ENCODE measurements at places on chromosomes 7 and 10.

DNA sequence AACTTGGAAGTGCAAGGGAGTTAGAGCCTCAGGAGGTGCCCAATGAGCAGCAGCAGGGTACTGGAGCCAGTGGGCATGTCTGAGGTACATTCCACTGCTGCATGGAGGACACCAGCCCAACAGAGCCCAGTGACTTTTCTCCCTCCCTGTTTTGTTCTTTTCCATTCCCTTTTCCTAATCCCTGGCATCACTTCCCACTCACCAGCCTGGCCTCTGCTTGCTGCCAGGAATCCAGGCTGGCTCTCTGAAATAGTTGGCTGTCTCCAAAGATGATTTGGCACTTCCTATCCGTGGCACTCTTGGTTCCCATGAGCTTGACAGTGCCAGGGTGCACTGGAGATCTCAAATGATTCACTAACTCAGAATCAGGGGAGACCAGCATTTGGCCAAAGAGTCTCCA, 97.7 kb upstream of the ZPBP start:
- DNase-seq, result no peak

GRCh38 chr7:158239290-158239981, 348.2 kb downstream of the PTPRN2 start:
- DNase-seq, result peak; percentile 98

GRCh38 chr10:11789306-11789705, 33.9 kb upstream of the PROSER2 start:
- no peak for DNase-seq

- no peak for DNase-seq
Measured at GRCh38 chr10:52319926-52320325, 5.8 kb downstream of the DKK1 start.

- no peak for DNase-seq
Measured at GRCh38 chr7:25598765-25599164, 370.5 kb upstream of the NPVF start.
